ENCODE measurements at places on chromosomes 16 and 17.

- DNase-seq = no peak
These were observed 20.5 kb downstream of the KRT9 start for GRCh38 chr17:41551365-41551764.

DNA sequence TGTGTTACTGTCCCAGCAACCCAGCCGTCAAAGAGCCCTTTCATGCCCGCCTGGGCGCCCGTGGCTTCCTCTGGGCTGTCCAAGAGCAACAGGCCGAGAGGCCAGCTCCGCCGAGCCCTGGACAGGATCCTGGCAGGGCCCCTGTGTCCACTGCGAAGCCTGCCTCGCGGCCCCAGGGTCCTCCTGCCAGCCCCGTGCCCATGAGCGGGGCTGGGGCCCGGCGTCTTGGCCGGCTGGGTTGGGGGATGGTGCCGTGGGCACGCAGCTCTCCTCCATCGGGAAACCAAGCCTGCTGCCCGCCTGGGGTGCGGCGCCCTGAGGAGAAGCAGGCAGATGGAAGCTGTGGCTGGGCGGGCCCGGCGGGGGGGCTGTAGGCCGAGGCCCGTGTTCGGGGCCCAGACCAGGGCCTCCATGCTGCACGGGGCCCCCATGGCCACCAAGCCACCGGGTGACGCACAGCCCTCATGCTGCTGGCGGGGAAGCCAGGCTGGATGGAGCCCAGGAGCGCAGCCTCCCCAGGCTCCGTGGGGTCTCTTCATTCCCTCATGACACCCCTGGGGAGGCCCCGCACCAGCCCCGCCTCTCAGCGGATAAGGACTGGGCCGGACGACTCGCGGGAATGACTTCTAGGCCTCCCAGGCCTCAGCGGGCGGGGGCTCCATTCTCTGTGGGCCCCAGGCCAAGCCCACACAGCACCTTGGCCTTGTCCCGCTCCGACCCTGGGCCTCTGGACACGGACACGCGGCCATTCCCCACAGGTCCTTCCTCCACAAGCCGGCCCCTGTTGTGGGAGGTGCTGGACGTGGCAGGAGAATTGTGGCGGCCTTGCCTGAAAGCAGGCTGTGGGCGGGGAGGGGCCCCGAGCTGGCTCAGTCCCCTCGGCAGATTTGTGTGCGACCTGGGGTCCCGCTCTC, at the start of gene C1QTNF8:
TSS of gene C1QTNF8 (minus strand) at position 76 of the 914 bp plus-strand sequence. CDS start 1,322 bp downstream, outside the sequence.
- DNase-seq = no peak

- DNase-seq = no peak
These were observed 46.0 kb upstream of the MMP2 start for GRCh38 chr16:55433030-55433429.

GRCh38 chr17:20916383-20916782, 126.4 kb downstream of the USP22 start:
- no peak for DNase-seq

DNA sequence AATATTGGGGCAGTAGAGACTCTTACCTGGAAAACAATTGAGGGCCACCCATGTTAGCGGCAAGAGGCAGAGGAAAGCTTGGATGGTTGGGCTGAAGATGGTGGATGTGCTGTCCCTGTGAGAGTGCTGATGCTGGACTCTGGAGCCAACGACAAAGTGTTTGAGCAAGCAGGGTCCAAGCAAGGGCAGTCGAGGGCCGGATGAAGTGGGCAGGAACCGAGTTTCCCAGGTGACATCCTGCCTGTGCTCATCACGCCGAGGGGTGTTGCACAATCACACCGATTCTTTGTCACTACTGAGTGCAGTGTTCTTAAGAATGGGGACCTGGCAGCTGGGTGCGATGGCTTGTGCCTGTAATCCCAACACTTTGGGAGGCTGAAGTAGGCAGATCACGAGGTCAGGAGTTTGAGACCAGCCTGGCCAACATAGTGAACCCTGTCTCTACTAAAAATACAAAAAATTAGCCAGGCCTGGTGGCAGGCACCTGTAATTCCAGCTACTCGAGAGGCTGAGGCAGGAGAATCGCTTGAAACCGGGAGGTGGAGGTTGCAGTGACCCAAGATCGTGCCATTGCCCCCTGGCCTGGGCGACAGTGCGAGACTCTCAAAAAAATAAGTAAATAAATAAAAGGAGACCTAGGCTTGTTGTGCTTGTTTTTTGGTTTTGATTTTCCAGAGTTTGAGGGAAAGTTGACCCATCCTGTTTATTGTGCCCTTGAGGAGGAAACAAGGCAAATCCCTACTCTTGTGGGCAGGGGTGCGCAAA, 6.1 kb downstream of the PYCARD start:
- no peak for DNase-seq

DNA sequence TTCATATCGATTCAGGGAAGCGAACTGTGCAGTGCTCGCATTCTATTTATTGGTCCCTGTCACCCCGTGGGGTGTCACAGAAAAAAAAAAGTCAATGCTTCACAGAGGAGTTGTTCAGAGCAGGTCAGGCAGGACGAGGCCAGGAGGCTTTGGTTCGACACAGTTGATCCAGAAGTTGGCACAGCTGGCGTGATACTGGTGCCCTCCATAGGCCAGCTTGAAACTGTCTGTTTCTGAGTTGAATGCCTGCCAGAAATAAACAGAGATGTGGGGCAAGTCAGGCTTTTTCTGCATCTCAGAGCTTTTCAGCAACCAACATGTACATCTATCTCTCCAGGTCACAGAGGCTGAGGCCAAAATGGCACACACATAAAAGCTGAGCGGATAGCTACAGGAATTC, 29.1 kb downstream of the DUSP14 start:
- peak; percentile 51 for DNase-seq

DNA sequence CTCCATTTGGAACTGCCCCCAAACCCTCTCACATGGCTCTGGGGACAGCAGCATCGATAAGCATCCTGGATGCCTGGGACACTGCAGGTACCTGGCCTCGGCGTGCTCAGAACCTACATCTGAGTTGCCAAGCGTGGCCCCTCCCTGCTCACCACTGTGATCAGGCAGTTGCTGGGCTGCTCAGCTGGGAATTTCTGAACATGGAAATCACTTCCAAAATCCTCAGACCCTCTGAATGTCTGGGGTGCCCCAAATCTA, 6.3 kb downstream of the CDH5 start:
- DNase-seq = no peak

- no peak for DNase-seq
These were observed 25.7 kb downstream of the C17orf100 start for GRCh38 chr17:6677158-6677831.

DNA sequence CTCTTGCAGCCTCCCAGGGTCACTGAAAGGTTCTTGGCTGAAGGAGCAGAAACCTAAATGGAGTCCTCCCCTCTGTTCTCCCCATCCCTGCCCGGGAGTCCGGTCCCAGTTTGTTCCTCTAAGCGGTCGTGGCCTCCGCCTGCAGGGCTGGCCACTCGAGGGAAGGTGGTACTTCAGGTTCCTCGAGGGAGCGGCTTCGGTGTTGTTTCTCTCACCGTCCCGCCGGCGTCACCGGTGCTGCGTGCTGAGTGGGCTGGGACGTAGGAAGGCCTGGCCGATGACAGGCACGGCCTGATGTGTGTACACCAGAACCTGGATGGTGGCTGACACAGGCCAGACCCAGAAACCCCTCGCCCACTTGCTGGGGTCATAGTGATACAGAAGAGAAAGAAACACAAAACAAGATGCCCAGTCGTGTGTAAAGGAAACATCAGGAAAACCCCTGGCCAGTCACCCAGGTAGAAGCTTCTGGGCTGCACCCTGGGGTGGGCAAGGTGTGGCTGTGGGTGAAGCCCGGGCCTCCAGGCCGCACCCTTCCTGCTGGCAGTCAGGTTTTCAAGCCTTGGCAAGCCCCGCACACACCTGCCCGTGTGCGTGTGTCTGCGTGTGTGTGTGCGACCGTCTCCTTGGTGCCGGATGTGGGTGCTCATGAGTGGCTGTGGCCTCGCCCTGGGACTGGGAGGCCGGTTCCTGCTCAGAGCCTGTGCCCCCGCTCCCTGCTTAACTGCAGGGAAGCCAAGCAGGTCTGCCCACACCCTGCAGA, 52.0 kb downstream of the BAIAP2 start:
- DNase-seq = no peak

DNA sequence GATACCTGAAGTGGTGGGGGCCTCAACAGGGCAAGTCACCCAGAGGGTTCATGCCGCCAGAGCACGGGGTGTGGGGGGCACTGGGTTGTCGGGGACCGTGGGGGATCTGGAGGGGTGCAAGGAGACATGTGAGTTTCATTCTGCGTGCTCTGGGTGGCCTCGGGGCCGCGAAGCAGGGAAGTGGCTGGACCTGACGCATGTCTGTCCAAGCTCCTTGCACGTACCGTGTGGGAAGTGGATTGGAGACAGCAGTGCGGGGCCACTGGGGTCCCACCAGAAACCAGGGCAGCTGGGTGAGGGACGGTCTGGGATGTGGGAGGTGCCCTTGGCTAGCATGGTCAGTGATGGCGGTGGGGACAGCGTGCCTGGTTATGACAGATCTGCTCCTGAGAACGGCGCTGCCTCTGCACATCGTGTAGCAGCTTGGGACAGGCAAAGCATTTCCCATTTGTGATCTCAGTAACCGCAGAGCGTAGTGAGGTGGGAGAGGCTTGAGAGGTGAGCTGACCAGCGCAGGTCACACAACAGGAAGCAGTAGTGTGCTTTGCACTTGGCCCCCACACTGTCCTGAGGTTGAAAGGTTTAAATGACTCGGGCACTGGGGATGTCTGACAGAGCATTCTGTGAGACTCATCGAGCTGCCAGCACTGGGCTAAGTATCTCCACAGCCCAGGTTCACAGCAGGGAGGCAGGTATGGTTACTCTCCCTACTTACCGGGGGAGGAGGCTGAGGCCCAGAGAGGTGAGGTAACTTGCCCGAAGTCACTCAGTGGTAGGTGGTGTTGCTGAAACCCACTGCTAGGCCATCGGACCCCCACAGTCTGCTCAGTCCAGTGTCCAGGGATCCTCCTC, 114.4 kb downstream of the SOCS1 start:
- DNase-seq = no peak

- no peak for DNase-seq
These were observed 13.3 kb upstream of the ATP6V0C start for GRCh38 chr16:2500430-2500917.

- DNase-seq = no peak
These were observed 256.3 kb upstream of the ZFHX3 start for GRCh38 chr16:73304008-73304774.

- no peak for DNase-seq
These were observed 77.1 kb upstream of the RPL38 start for GRCh38 chr17:74126179-74126900.

- no peak for DNase-seq
These were observed 67.9 kb upstream of the MARCHF10 start for GRCh38 chr17:62876063-62876462.

GRCh38 chr17:83076938-83077337, 2.5 kb upstream of the METRNL start:
- DNase-seq = no peak
